ENCODE measurements at places on chromosomes 4 and X.

DNA sequence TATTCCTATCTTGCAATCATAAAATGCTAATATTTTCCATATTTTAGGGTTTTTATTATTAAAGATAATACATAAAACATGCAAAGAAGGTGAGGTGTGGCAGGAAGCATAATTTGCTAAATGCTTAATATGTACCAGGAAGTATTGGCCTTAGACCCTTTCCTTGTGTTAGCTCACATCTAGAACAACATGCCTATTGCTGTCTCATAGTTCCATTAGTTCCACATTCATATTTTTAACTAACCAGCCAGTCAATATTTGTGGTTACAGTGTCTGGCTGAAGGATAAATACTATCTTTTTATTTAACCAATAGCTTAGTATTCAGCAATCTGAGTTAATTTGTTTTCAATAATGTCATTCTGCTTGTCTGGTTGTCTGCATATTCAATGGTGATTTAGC lies 432.6 kb downstream of the INPP4B start:
- no peak for DNase-seq

DNA sequence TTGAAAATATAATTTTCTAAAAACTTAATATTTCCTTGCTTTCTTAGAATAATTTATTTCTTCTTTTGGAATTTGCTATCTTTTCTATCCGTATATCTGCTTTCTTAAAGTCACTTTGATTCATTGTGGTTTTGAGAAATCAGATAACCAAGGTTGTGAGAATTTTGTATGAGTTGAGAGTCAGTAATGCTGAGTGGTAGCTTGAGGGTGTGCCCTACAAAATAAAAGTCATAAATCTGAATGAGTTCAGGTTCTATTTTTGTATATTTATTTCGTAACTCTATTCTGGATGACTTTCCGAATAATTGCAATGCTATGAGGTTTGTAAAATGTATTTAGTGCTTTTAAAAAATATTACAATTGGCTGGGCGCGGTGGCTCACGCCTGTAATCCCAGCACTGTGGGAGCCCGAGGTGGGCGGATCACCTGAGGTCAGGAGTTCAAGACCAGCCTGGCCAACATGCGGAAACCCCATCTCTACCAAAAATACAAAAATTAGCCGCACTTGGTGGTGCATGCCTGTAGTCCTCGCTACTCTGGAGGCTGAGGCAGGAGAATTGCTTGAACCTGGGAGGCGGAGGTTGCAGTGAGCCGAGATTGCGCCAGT lies 8.9 kb downstream of the COPS4 start:
- no peak for DNase-seq

DNA sequence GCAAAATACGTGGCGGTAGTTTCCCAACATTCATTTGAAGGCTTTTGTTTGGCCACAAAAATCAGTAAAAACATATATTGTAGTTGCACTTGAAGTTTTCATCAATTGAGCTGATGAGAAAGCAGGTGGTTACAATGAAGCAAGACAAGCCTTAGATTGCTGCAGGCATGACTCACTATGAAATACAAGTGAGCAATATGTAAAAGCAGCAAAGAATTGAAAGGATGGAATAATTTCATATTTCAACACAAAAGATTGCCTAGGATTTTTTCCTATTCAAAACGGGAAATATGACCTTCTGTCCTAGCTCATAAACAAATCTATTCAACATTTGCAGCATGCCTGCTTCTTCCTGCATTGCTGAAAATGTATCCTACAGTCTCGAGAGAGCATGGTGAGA lies 190.9 kb upstream of the BANK1 start:
- no peak for DNase-seq

DNA sequence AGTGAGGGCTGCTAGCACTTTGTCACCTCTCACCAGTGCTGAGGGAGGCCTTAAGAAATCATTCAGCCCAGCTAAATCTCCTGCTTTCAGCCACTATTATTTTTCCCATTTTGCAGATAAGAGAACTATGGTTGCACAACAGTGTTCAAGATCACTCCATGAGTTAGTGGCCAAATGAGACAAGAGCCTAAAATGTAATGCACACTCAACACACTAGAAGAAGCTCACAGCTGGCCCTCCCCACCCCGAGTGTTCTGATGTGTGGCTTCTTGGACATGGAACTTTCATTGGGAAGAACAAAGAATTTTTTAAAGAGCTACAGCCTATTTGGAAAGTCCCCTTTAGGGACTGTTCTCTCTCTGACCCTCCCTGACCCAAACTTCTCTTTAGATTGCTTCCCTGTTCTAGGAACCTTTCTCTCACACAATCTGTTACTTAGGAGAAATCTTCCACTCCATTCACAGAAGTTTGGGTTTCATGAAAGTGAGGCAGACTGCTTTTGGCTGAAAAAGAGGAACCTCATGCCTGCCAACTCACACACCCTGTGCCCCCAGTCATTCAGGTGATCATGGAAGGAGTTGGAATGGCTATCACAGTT lies 44.0 kb upstream of the CT47C1 start:
- DNase-seq = no peak

DNA sequence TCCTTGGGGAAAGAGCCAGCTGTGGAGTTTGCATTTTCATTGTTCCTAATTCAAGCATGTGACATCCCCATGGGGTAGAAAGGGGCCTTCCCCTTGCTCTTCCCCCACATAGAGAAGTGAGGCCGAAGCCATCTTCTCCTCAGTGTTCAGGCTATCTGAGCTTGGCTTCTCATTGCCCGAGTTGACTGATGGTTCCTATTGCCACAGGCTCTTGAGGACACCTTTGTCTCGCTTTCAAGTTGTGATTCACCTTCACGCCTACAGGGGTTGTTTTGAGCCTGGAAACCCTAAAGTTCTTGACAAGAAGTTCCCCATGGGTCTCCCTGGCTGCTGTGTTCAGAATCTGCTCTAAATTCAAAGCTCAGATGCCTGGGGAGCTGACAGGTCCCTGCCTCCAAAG lies 25.0 kb downstream of the CCNQ start:
- DNase-seq = no peak

GRCh38 chrX:71321731-71322130 lies 20.2 kb downstream of the ITGB1BP2 start:
- DNase-seq = no peak

DNA sequence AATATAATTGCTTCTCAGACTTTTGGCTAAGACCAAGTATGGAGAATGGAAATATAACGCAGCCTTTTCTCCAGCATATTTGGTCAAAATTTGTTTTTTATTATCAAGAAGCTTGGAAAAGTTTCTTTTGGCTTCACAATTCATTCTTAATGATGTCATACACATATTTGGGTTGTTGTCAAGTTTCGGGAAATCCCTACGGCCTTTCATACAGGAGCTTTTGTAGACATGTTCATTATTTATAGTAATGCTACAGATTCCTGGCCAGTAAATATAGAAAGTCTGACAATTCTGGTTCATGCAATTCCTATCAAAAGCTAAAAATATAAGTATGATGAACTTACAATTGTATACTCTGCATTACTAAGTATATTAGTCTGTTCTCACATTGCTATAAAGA lies 112.9 kb downstream of the IRF2 start:
- DNase-seq = no peak

GRCh38 chrX:114365065-114365834 lies 218.6 kb upstream of the HTR2C start:
- no peak for DNase-seq

- no peak for DNase-seq
These were observed 64.4 kb downstream of the CHST7 start for GRCh38 chrX:46637938-46638337.

DNA sequence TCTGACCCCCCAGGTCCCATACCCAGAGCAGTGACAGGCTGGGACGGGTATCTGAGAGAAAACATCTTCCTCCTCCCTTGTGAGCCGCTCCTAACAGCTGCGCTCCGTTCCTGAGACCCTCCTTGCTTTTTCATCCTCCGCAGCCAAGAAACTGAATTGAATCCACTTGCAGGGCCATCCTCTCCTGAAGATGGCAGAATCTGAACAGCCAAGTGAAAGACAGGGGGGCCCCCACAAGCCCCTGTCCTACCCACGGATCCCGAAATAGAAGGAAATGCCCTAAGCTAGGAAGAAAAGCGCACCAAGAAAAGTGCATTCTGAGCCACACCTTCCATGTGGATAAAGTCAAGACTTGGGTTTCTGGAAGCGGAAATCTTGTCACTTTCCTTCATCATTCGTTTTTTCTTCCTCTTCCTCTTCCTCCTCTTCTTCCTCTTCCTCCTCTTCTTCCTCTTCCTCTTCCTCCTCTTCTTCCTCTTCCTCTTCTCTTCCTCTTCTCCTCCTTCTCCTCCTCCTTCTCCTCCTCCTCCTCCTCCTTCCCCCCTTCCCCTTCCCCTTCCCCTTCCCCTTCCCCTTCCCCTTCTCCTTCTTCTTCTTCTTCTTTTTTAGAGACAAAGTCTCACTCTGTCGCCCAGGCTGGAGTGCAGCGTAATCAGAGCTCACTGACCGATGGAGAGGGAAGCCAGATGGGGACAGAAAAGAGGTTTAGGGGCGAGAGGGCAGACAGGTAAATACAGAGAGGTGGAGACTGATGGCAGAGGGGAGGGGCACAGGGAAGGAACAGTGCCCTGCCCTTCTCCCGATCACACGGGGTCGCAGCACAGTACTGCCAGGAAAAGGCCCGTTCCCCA lies 86.0 kb upstream of the WWC2 start:
- no peak for DNase-seq

GRCh38 chr4:25258980-25259578 lies 25.2 kb downstream of the PI4K2B start:
- no peak for DNase-seq

DNA sequence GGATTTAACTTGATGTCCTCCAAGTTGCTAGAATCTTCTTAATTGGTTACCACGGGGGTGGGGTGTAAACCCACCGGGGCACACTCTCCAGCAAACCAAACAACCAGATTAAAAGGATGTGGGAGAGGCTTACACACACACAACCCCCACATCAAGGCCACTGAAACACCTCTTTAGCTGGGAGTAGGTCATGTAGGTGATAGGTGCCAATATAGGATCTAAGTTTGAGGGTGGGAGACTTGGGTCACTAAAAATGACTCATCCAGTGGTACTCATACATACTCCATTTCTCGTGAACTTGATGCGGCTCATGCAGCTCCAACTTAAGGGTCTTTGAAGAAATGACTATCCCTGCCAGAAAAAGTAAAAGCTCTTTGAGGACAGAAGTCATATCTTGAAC lies 20.5 kb upstream of the CD40LG start:
- no peak for DNase-seq

DNA sequence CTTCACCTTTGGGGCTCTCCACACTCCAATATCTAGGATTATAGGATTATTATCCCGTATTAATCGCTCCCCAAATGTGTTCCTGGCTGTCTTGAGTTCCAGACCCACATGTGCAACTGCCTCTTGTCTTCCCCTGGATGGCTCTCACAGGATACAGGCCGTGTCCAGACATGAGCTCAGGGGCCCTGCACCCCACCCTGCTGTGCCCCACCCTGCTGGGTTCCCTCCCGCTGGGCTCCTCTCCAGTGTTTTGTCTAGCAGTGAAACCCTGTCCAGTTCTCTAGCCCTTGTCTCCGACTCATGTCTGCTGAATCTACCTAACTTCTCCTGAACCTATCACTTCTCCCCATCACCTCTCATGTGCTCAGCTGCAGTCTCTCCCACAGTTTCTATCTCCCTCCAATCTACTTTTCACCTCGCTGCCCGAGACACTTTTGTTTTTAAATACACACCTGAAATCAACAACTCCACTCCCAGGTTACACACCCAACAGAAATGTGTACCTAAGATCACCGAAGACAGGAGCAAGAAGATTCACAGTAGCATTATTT lies 2.0 kb downstream of the RNF212 start:
- DNase-seq = no peak

GRCh38 chrX:30282527-30282926 lies 26.7 kb downstream of the NR0B1 start:
- DNase-seq = no peak

GRCh38 chr4:185869427-185869826 lies 57.4 kb upstream of the SORBS2 start:
- no peak for DNase-seq

DNA sequence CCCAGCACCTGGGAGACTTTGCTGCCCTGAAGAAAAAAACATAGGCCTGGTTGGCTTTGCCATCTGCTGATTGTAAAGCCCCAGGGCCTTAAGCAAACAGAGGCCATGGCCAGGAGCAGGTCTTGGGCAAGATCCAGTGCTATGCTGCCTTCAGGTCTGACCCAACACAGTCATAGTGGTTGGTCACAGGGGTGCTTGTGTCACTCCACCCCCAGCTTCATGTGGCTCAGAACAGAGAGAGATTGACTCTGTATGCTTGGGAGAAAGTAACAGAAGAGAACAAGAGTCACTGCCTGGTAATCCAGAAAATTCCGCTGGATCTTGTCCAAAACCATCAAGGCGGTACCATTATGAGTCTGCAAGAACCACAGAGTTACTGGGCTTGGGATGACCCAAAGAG lies 24.4 kb upstream of the SMARCA5 start:
- no peak for DNase-seq

DNA sequence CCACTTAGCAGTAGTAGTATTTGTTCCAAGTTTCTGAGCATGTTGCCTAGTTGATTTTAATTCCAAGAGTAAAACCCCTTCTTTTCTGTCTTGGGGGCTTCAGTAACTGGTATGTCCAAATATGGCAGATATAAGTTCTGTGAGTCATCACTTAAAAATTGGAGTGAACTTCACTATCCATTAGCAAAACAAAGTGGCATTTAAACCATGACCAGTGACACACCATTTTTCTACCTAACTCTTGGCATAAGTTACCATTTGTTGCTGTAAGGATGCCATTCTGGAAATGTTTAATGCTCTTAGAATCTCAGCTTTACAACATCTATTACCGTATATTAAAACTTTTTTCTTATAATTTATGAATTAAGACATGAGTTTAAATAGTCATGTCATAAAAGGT lies 102.0 kb downstream of the CBR4 start:
- DNase-seq = no peak

GRCh38 chr4:103443324-103443723 lies 245.2 kb upstream of the CENPE start:
- no peak for DNase-seq

- DNase-seq = no peak
These were observed 303.3 kb downstream of the TECRL start for GRCh38 chr4:64105903-64106302.

DNA sequence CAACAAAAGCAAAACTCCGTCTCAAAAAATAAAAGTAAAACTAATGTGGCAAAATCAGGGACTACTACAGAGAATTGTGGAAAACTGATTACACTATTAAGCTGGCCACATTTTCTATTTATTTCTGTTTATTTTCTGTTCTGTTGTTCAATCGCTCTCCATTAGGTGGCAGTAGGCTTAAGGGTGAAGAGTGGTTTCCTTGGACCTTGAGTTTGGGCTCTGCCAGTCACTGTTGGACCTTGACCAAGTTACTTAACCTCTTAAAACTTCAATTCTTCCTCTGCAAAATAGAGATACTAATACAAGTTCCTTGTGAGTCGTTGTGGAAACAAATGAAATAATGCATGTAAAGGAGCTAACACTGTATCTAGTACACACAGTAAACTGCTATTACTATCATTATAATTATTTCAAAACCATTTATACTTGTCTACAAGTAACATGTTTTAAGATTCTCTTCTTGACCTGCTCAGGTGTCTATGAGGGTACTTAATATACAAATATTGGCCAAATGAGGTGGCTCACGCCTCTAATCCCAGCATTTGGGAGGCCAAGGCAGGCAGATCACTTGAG lies 15.2 kb downstream of the HSD17B11 start:
- DNase-seq = peak; percentile 28

GRCh38 chr4:2259541-2260343 lies 2.2 kb downstream of the MXD4 start:
- DNase-seq = no peak

Measured in NCI-H446 treated with DMSO at 0.1 percent for 48 hours (cell line).